Fibroblast of mammary gland (primary cell): ENCODE measurements at places on chromosomes 4 and X.

- no peak for DNase-seq
These were observed 340.1 kb upstream of the NR3C2 start for GRCh38 chr4:148782284-148782683.

DNA sequence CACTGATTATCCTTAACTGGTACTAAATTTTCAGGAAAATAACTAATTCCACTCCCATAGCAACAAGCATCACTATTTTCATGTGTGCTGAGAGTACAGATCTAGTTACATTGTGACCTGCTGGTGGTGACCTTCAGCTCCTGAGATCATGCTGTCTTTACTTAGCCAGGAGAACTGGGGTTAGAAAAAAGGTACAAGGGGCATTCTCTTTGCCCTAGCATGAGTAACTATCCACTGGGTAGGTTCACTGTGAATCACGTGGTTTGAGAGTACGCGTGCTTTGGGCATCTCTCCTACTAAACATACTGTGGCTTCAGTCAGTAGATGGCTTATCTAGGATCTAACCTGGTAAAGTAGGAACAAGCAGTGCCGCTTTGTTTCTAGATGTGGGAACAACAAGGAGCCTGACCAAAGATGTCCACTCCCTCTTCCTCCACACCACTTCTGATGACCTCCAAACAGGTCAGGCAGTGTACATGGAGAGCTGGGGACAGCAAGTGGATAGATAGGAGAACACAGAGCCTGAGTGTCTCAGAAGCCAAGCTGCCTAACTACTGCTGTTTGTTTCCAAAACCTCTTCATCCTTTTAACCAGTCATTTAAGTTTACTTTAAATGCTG is 90.2 kb downstream of the CBR4 start:
- no peak for DNase-seq

DNA sequence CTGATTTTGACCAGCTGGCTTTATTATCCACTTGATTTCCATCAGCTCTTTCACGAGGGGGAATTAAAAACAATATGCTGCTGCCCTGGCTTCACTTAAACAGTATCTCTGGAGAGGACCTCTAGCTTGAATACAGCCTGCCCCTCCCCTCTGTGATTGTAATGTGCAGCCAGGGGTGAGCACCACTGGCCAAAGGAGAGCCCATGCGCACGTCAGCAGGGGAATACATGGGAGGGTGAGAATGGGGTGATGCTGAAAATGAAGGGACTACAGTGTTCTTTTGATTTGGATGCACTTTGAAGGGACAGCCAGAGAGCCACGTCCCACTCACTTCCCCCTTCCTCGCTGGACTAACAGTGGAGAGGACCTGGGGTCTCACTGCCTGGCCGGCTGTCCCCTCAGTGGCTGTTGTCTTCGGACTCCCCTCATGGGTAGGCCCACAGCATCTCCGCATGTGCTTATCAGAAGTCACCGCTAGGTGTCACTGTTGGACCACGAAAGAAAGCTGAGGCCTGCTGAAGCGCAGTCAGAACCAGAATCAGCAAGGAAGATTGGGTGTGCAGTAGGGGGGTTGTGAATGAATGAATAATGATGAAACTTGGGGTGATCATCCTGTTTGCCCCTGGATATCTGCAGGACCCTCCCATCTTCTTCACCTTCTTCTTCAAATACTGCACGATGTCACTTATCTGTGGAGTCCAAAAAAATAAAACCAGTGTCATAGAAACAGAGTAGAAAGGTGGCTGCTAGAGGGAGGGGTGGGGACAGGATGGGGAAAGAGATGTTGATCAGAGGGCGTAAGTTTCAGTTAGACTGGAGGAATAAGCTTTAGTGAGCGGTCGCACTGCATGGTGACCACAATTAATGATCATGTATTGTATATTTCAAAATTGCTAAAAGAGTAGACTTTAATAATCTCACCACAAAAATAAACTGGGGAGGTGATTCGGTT is 32.8 kb downstream of the CLCN4 start:
- DNase-seq, result peak; percentile 67

- no peak for DNase-seq
These were observed 20.1 kb upstream of the AP1S2 start for GRCh38 chrX:15874672-15875071.

GRCh38 chrX:29948653-29949052 is 266.7 kb upstream of the MAGEB2 start:
- DNase-seq, result peak; percentile 13

- DNase-seq, result no peak
These were observed 24.8 kb upstream of the SMARCA5 start for GRCh38 chr4:143488687-143489086.

DNA sequence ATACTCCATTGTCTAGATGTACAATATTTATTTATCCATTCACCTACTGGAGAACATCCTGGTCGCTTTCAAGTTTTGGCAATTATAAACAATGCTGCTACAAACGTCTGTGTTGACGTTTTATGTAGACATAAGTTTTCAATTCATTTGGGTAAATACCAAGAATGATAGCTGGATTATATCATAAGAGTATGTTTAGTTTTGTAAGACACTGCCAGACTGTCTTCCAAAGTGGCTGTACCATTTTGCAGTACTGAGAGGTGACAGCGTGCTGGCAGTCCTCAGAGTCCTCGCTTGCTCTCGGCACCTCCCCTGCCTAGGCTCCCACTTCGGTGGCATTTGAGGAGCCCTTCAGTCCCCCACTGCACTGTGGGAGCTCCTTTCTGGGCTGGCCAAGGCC is 253.3 kb upstream of the INTU start:
- DNase-seq, result no peak

- peak; percentile 88 for DNase-seq
These were observed 46.5 kb downstream of the RFC1 start for GRCh38 chr4:39319676-39320075.

DNA sequence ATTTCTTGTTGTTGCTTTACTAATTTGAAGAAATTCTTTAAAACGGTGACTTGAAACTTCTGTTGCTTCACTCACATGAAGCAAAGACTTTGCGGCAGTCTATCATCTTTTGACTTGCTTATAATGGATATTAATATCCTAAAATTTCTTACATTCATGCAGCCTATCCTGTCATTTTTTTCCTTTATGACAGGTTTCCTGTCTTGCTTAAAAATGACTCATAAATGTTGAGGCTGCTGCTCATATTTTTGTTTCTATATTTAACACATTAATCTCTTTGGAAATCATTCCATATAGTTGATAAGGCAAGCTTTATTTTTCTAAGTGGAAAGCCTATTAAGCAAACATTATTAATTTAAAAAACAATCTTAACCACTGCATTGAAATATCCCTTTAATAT is 176.6 kb upstream of the GALNTL6 start:
- no peak for DNase-seq

- no peak for DNase-seq
These were observed 6.2 kb downstream of the TMEM131L start for GRCh38 chr4:153472122-153473037.

DNA sequence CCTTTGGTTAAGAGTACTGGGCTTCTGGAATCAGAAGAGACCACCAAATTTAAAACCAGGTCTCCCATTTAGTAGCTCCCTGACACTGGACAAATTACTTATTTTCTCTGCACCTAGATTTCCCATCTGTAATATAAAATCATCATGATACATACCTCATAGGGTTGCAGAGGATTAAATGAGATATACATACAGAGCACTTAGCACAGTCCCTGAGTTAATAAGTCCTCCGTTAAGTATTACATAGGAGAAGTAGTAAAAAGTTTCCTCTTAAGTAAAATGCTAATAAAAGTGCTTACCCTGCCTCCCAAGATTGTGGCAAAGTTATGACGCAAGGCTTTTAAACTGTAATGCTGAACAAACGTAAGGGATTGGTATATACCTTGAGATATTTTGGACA is 539 bp upstream of the CHIC1 start:
- DNase-seq, result no peak

DNA sequence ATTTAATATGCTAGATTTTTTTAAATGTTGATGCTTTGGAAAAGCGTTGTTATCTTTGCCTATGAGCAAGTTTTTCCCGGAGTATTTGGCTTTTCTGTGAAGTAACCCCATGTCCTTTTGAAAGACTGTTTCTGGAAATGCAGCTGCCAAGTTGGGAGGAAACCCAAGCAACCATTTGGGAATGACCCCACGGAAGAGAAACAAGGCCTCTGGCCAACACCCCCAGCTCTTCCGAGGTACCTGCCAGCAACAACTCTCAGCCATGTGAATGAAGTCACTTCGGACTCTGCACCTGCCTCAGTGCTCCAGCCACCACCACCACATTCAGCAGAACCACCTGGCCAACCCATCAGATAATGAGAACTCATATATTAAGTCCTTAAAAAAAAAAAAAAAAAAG is 36.2 kb upstream of the DHRSX start:
- DNase-seq, result no peak

DNA sequence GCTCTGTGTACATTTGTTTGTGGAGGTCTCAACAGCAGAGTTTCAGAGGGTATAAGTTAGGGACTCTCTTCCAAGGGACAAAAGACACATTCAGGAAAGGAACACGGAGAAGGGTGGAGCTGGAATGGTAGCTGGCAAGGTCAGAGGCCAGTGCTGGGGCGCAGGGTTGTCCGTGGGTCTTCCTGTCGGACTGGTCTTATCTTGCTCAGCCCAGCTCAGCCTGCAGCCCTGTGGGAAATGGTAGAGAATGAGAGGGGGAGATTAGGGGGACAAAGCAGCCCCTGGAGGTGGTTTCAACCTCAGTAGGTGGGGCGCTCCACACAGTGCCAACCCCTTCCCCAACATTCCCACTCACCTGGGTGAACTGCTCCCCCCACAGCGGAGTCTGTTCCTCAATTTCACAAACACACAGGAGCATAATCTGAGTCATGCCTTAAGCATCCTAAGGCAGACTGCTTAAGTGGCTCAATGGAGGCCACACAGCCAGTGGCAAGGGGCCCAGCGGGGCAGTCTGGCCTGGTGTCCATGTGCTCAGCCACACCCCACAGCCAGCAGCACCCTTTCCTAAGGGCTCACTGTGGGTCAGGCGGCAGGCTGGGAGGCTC is 6.9 kb upstream of the HDAC6 start:
- peak; percentile 51 for DNase-seq

- no peak for DNase-seq
These were observed at the start of gene DTHD1 for GRCh38 chr4:36281384-36282106. TSS of gene DTHD1 (plus strand) at chr4:36281616. CDS start at chr4:36281759, 143 bp downstream.

DNA sequence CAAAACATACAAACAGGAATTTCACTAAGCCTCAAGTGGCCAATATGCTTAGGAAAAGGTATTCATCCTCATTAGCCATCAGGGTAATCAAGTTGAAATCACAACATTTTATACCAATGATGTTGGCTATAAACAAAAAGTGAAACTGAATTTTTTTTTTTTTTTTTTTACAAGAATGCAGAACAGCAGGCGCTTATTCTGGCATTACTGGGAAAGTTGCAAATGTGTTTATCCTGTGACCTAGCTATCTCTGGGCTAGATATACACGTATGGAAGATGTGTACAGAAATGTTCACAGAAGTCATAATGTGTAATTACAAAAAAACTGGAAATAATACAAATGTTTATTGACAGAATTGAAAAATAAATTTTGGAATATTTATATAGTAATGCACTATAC is 1430.4 kb upstream of the TENM3 start:
- DNase-seq, result no peak

DNA sequence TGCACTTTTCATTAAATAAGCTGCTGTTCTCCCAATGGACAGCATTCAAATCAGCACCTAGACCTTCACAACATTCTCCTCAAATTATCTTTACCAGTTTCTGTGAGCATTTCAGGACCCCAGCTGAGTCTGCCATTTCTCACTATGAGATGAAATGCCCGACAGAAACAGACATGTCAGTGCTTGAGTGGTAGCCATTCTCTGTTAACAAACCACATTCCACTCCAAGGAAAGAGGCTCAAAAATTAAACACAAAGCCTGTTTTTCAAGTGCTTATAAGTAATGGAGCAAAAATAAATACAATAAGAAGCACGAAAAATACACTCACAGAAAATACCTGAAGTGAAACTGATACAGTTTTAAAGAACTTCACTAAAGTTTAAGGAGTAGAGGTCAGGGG is 320.2 kb upstream of the PRPS2 start:
- DNase-seq, result no peak

GRCh38 chr4:37244583-37245390 is at the start of gene NWD2:
TSS of gene NWD2 (plus strand) at chr4:37244743. CDS start at chr4:37245068, 325 bp downstream.
- no peak for DNase-seq

- no peak for DNase-seq
These were observed 263.8 kb upstream of the PABPC4L start for GRCh38 chr4:134465417-134465816.

DNA sequence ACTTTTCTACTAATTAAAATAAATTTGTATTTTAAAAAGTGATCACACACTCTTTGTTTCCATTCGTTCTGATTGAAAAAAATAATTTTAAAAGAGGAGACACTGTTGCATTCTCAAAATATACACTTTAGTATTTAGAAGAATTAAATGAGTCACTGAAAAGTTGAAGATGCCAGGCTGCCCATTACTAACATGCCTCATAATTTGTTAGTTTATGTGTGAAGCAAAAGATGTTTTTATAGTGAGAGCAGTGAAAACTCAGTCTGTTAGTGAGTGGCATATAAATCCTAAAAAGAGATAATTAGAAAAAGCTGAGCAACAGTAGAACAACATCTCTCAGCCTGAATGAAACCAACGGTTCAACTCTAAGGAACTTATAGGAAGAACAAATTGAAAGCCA is 143.4 kb downstream of the CDS1 start:
- peak; percentile 21 for DNase-seq

- no peak for DNase-seq
These were observed 12.2 kb downstream of the ASMTL start for GRCh38 chrX:1440506-1440905.
